Spleen (tissue), 13 donors: ENCODE measurements at places on chromosomes 6 and 20. TPM values are rescaled to one million over a fixed set of nuclear protein-coding genes. Genes with fewer than 3 reads are reported as not detected.

COL9A3 gene
- total RNA-seq, result 3.3 TPM

CAGE1 gene
- not detected for total RNA-seq

LRRC1 gene
- 6.2 TPM for total RNA-seq

EYA4 gene
- 1.8 TPM for total RNA-seq

TRAM2 gene
- total RNA-seq, result 40.1 TPM

VGLL2 gene
- not detected for total RNA-seq

SIRPA gene
- total RNA-seq, result 65.4 TPM

GFOD1 gene
- total RNA-seq, result 37.4 TPM

SIRPG gene
- total RNA-seq, result 10.4 TPM

SLC4A11 gene
- total RNA-seq, result 1.6 TPM

SPATS1 gene
- not detected for total RNA-seq

SRMS gene
- total RNA-seq, result not detected

LRRN4 gene
- 0.13 TPM for total RNA-seq

TM9SF4 gene
- 54.1 TPM for total RNA-seq

MRPL18 gene
- 39.2 TPM for total RNA-seq
